ENCODE measurements at places on chromosomes 12 and 14.

- DNase-seq, result no peak
Observed at GRCh38 chr12:105391231-105391630, 60.7 kb downstream of the C12orf75 start.

GRCh38 chr12:116090516-116090915 is 187.0 kb downstream of the MED13L start:
- no peak for DNase-seq

DNA sequence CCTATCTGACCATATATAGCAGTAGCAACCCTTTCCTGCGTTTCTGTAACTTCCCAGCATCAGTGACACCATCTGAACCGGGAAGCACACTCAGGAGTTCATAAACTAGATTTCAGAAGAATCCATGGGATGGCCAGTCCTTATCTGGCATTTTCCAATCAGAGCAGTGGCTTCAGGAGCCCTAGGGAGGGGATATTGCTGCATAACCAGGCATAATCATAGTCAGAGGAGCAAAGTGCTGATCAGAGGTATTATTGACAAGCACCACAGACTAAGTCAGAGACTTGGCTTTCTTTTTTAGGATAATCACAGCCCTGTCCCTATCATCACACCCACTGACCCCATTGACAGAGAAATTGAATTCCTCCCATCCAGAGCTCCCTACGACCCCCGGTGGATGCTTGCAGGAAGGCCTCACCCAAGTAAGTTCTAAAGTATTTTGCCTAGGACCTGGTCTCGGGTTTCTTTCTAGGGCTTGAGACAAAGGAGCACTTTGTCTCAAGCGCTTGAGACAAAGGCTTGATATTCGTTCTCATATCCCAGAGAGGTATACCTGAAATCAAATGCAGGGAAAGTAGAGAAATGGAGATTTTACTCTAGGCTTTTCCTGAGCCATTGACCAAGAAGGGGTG is 55.1 kb downstream of the FOXN4 start:
- DNase-seq, result no peak

- DNase-seq, result no peak
Observed at GRCh38 chr14:68633131-68633991, 159.5 kb downstream of the ZFP36L1 start.

DNA sequence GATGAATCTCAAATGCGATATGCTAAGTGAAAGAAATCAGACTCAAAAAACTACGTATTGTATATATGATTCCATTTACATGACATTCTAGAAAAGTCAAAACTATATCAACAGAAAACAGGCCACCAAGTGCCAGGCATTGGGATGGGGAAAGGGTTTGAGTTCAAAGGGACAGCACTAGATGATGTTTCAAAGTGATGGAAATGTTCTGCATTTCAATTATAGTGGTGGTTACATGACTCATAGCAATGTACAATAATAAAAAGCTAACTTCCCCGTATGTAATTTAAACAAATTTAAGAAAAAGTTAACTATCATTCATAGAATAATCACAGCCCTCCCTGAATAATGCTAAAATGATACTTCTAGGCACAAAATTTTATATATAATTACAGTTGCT is 13.5 kb downstream of the HECTD1 start:
- DNase-seq, result no peak

DNA sequence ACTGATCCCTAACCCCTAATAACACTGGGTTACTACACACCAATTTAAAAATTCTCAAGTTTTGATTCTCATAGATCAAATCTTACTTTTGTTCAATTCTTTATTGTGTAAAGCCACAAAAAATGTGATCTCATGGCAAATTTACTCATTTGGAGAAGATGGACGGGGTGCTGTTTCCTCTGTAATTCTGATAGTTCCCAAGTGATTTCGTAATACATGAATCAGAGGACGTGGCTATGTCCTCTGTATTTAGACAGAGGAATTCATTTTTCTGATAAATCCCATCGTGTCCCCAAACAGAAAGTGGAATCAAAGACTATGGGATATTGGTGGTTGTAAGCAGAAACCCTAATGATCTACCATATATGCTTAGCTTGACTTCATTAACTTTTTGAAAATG is 76.6 kb upstream of the GNG2 start:
- no peak for DNase-seq

DNA sequence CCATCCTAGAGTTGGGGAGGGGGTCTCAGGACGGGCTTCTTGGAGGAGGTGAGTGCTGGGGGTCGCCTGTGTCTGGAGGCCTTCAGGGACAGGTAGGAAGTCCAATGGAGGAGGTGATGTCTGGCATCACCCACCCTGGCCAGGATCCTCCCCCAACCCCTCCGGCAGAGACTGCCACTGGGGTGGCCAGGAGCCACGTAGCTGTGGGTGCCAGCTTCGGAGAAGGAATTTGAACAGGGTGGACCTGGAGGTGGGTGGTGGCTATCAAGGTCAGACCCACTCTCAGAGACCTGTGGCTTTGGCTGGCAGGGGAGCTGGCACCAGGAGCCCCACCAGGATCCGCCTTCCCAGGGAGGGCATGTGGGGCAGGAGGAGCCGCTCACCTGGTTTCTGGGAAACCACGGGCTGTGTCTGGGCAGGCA is 9.1 kb downstream of the CEP170B start:
- DNase-seq, result no peak

DNA sequence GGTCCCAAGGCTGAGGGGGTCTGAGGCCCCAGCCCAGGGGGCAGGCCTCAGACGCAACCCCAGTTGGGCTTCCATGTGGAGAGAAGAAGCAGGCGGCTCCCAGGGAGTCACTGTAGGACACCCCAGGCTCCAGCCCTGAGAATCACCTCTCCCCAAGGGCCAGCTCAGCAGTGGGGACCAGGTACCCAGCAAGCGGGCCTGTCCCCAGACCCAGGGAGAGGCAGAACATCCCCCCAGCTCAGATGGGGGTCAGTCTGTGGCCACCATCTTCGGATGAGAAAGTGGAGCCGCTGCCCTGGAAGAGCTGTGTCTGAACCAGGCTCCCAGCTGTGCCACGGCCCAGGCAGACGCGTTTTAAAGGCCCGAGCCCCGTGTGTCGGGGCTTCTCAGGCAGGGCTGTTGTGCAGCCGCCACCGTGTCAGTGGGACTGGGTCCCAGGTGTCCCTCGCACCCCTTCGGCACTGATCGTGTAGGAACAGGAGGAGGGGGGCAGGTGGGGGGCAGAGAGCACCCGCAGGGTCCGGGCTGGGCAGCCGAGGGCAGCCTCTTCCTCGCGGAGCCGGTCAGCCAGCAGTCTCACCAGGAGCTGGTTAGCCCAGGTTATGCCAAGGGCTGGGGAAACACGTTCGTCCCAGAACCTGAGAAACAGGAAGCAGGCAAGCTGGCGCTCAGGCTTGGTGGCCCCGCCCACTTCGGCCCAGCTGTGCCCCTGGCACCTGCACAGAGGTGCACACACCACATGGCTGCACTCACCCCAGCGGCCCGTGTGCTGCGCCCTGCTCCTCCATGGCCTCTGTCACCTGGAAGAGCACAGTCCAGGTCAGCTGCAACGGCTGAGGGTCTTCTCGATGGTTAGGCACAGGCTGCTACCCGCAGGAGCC is 16.6 kb downstream of the XRCC3 start:
- DNase-seq, result no peak

DNA sequence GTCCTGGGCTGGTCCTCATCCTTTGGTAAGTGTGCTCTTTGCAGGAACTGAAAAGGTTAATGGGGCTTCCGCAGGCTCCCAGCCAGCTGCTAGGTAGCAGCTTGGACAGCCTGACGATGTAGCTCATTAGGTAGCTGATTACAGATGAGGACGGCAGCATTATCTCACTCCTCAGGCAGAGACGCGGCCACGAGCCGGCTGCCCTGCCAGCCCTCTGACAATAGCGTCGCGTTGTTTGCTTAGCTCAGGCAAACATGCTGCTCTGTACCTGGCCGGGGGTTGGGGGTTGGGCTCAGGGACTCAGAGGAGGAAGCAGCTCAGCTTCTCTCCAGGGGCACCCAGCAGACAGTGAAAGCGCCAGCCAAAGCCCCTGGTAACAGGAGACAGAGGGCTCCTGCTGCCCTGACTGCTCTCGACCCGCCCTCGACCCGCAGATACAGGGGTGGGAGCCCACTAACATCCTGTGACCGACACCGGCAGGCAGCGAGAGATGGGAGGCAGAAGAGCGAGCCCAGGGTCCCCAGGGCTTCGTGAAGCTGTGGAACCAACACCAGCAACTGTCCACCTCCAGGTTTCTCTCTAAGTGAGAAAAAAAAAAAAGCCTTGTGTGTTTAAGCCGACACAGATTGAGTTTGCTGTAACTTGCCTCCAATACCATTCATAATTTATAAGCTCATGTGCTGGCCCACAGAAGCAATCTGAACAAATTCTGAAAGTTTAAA is 53.4 kb upstream of the DLK1 start:
- DNase-seq, result no peak

DNA sequence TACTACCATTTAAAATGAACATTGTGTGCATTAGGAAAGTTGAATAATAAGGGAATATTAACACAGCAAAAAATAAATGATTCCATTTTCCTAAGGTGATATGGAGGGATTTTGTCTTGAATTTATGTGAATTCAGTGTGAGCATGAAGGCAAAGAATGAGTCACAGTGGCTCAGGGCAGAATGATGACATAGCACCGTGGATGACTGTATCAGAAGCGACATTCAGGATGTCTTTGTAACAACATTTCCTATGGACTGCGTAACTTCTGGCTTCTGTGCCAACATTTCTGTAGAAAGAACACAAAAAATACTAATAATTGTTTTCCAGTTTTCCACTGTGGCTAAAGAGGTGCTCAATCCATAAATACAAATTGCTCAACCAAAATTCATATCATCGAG is 54.6 kb downstream of the TTC8 start:
- DNase-seq, result no peak

- no peak for DNase-seq
Observed at GRCh38 chr12:92020983-92021665, 124.5 kb downstream of the BTG1 start.

- DNase-seq, result no peak
Observed at GRCh38 chr12:32595251-32595650, 83.8 kb upstream of the DNM1L start.

DNA sequence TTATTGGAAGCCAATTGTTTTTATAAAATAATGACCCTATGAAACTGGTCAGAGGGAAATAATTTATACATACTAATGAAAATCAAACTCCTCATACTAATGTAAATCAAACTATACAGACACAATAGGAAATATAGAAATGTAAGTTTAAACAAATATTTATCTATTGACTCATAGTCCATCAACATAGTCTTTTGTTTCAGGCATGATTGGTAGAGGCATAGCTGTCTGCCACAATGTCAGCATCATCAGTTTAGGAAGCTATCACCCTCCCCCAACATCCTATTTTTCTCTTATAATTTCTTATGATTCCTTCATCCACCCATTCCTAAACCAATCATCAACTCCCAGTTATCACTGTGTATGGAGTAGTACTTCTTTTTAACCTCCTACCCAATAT is 117.7 kb downstream of the SLC38A6 start:
- no peak for DNase-seq

DNA sequence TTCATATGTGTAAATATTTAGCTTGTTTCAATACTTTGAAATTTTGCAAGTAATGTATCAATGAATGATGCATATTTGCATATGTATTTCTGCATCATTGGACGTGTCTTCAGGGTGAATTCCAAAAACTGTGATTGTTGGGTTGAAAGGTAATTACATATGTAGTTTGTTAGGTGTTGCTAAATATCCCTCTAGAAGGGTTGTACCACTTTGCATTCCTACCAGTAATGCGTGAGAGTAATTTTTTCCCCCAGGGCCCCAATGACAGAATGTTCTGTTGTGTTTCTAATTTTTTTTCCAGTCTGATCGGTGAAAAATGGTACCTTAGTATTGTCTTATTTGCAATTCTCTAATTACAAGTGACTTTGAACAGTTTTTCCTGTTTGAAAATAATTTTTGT is 408.9 kb downstream of the NAV3 start:
- no peak for DNase-seq

- peak; percentile 46 for DNase-seq
Observed at GRCh38 chr12:76318773-76319594, 29.2 kb downstream of the BBS10 start.

- DNase-seq, result no peak
Observed at GRCh38 chr14:102994689-102995088, 62.7 kb downstream of the CDC42BPB start.

- DNase-seq, result peak; percentile 52
Observed at GRCh38 chr12:60494244-60494643, 898.4 kb downstream of the SLC16A7 start.

- no peak for DNase-seq
Observed at GRCh38 chr12:44674875-44675274, 201.2 kb downstream of the NELL2 start.

GRCh38 chr14:37172024-37172869 is at the start of gene SLC25A21:
SLC25A21 (minus strand) TSS chr14:37172606.
- peak; percentile 71 for DNase-seq

DNA sequence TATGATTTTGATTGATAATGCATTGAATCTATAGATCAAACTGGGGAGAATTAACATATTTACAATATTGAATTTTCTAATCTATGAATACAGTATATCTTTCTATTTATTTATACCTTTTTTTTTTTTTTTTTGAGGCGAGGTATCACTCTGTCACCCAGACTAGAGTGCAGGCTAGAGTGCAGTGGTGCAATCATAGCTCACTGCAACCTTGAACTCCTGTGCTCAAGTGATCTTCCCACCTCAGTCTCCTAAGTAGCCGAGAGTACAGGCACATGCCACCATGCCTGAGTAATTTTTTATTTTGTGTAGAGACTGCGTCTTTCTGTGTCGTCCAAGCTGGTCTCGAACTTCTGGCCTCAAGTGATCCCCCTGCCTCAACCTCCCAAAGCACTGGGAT is 20.4 kb downstream of the LTBR start:
- DNase-seq, result no peak

- no peak for DNase-seq
Observed at GRCh38 chr14:51602310-51602709, 49.4 kb upstream of the FRMD6 start.

DNA sequence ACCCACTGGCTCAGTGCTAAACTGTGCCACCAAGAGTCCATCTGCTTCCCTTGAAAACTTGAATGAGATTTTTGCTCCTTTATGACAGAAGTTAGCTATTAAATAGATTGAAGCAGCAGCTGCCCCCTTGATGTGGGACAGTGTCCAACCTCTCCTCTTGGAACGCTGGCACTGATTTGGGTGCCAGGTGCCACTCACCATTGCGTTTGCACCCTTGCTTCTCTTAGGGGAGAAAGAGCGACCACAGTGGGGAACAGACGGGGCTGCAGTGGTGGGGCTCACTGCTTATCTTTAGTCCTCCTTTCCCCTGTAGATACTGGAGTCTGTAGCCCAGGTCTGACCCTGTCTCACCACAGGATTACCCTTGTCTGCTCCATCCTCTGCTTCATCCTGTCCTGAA is 9.4 kb downstream of the EP400 start:
- DNase-seq, result no peak

- no peak for DNase-seq
Observed at GRCh38 chr12:75345531-75345930, 11.1 kb downstream of the GLIPR1L1 start.

DNA sequence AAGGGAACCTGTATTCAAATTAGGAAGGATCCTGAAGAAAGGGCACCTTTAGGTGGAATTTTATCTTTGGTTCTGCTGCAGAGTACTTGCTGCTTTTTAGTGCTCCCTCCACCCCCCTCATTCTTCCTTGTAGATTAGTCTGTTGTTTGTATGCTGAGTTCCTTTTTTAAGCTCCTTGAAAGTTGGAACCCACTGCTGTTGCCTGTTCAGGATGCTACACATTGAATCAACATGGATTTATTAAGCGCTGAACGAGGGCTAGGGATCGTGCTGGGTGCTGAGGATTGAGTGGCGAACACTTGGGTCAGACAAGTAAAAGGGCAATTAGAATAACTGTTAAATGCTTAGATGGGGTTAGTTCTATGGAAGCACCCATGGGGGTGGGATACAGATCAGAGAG is 884 bp upstream of the AMN1 start:
- no peak for DNase-seq

GRCh38 chr12:51036279-51036678 is 10.1 kb upstream of the SLC11A2 start:
- no peak for DNase-seq

All from kidney glomerular epithelial cell (primary cell).